Tibial artery (tissue), 4 donors: ENCODE measurements at places on chromosomes 5 and 9.
A peak's percentile ranks its signal among the peaks of the same experiment; 100 is the strongest.

DNA sequence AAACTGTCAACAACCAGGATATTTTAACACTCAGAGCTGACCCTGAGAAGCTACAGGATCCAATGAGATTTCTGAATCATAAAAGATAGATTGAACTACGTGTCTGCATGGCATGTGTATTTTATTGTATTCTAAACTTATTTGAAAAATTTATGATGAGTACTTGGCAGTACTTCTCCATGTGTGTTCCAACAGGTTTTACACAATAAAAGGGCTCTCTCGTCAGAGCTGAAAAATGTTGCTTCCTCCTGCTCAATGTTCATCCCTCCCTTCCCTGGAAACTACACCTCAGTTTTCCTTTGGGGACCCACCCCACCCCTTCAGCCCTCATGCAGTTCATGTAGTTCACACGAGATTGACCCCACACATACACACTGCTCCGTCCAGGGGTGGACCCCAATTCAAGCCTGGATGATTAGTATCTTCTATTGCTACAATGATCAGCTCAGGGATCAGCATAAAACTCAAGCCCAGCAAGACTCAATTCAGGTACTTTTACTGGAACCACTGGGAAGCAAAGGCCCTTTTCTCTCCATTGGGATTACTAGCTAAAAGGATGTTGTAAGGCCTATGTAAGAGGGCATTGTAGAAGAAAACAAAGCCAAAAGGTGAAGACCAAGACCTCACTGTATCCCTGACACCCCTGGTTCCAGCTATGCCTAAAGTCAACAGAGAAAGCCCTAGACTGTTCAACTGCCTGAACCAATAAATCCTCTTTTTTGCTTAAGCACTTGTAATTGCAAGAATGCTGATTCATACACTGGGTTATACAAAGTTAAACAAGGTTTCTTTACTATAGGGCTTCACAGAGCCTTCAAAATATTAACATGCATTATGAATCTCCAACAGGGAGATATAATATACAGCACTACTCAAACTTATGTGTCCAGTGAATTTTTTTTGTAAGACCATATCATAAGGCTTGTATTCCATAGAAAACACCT is 112.6 kb downstream of the SAXO1 start:
- no peak for DNase-seq

GRCh38 chr9:26112724-26113123 is 434.5 kb upstream of the TUSC1 start:
- no peak for DNase-seq

- DNase-seq = no peak
Observed at GRCh38 chr5:60779466-60779865, 64.6 kb downstream of the ELOVL7 start.

DNA sequence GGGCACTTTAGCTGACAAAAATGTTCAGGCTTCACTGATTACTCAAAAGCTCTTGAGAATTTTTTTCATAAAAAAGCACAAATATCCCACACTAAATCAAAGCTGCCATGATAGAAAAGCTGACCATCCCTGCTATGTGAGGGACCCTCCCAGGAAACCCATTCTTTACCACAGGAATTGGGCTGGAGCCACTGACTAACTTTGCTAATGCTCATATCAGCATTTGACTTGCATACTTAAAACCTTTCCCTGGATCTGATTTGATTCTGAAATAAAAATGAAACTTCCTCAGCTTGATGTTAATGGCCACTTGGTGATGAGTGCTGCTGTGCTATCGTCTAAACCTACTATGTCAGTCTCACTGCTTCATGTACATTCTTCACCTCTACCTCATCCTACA is 243.6 kb downstream of the PRELID2 start:
- DNase-seq = no peak

DNA sequence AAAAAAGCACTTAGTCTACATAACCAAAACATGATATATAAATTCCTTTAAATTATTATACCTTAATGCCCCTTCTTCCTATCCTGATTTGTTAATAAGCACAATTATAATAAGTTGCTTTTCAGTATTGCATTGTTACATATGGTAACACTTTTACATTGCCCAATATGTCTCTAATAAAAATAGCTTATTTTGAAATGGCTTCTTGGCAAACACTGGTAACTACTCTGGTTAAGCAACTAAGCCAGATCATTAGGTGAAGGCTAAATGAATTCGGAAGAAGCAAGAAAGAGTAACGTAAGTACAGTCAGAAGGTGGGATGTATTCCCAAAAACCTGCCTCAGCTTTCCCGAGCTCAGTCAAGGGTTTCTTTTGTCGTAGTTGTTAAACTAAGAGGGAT is 85.3 kb downstream of the TTC39B start:
- no peak for DNase-seq

- no peak for DNase-seq
Observed at GRCh38 chr9:13179257-13179656, 100.2 kb downstream of the MPDZ start.

DNA sequence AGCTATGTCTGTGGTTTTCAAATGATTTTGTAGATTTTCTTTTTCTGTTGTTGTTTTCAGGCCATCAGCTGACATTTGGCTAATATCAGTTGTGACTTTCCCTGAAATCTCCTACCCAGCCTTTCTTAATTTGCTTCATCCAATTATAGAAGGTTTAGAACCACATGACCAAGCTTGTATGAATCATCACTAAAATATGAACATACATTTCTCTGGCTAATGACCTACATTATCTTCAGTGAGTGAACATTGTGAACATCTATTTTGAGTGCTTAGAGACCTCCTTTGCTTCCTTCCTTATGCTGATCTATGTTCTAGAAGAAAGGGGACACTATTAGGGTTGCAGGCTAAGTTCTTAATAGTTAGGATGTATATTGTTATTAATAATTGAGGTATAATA is 532.5 kb downstream of the RAB3C start:
- DNase-seq = no peak

GRCh38 chr9:38065369-38066075 is 3.5 kb downstream of the SHB start:
- no peak for DNase-seq

- DNase-seq = no peak
Observed at GRCh38 chr5:2688586-2688985, 62.9 kb downstream of the IRX2 start.

DNA sequence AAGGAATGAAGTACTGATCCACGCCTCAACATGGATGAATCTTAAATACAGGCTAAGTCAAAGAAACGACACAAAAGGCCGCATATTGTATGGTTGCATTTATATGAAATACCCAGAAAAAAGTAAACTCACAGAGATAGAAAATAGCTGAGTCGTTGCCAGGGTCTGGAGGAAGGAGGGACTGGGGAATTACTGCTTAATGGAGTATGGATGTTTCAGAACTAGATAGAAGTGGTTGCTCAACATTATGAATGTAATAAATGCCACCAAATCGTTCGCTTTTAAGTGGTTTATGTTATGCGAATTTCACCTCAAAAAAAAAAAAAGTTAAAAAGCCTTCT is 784 bp upstream of the MSANTD3 start:
- no peak for DNase-seq

GRCh38 chr9:38347946-38348345 is 44.6 kb upstream of the ALDH1B1 start:
- no peak for DNase-seq

DNA sequence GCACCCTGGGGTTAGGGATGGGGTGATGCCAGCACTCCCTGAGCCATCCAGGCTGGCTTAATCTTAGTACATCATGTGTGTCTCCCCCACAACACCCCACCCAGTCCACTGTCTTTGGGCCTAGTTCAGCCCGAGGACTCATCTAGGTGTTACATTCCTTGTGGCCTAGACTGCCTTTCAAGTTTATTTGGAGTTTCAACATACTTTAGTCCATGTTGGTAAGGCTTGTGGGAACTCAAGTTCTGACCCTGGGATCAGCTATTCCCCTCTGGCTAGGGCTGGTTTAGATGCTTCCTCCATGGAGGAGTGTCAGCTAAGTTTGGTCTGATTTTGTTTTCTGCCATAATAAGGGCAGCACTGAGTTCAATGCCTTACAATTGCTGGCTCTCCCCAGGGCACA is 302.4 kb downstream of the SMARCA2 start:
- no peak for DNase-seq

DNA sequence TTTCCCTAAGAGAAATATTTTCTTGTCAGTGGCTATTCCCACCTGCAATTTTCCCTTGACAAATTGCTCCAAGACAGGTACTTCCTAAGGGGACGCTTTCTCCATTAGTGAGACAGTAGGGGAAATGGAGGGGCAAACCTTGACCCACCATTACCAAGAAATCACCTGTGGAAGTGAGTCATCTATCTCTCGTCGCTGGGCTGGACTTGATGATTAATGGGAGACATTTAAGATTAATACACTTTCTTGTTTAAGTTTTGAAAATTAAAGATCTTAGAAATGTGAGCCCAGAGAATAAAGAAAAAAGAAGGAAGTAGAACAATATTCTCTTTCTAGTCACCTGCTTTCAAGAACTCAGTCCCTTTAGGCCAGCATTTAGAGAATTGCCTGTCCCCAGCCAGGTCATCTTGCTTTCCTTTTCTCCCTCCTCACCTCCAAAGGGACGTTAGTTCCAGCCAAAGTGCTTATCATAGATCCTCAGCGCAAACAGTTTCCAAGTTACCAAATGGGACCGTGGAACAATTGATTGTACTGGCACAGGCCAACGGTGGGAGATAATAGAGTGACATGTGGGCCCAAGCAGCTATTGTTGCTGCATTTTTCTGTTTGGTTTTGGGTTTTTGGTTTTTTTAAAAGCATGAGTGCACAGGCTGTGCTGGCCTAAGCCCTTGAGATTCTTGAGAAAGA is 284.4 kb downstream of the ENC1 start:
- DNase-seq = no peak

GRCh38 chr5:4413996-4414395 is 726.1 kb upstream of the ADAMTS16 start:
- DNase-seq = no peak

DNA sequence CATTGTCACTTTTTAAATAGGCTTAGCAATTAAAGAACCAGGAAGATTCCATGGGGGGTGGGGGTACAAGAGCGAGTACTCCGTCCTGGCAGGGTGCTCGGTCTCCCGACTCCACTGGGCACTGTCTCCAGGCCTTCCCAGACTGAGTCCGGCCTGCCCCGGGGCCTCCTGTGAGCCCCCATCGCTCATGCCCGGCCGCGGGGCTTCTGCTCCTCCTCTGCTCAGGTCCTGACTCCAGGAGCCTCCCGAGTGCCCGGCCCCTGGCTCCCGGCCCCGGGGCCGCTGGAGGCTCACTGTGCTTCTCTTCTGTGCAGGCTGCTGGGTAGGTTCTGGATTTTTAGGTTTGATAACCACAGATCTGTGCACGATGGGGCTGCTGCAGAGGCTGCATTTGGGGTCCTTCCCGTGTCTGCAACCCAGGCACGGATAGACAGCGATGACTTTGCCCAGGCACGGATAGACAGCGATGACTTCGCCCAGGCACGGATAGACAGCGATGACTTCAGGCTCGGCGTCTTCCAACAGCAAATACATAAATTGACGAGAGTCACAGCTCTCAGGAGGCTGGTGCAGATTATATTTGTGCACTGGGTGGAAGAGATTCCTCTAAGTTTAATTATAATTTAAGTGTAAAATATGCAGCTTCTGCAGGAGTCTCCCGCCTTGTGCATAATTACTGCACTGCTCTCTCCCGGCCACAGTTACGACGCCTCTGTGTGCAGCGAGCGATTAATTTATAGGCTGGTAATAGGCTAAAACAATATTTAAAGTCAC is 74.8 kb upstream of the RXRA start:
- DNase-seq = no peak

DNA sequence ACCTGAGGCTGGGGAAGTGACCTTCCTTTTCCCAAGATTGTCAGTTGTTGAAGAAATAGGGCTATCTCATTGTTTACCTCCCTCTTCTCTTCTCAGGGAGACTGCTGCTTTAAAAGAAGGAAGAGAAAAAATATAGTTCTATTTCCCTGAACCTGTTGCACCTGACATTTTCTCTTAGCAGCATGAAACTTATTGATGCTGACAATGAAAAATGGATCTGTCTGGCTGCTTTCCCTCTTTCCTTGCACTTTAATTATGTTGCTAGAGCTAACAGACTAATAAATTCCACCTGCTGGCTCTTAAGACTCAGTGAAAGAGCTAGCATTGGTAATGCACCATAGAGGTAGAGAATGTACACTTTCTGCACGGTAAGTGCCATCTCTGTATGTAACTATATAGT is 6.2 kb upstream of the CKMT2 start:
- no peak for DNase-seq

DNA sequence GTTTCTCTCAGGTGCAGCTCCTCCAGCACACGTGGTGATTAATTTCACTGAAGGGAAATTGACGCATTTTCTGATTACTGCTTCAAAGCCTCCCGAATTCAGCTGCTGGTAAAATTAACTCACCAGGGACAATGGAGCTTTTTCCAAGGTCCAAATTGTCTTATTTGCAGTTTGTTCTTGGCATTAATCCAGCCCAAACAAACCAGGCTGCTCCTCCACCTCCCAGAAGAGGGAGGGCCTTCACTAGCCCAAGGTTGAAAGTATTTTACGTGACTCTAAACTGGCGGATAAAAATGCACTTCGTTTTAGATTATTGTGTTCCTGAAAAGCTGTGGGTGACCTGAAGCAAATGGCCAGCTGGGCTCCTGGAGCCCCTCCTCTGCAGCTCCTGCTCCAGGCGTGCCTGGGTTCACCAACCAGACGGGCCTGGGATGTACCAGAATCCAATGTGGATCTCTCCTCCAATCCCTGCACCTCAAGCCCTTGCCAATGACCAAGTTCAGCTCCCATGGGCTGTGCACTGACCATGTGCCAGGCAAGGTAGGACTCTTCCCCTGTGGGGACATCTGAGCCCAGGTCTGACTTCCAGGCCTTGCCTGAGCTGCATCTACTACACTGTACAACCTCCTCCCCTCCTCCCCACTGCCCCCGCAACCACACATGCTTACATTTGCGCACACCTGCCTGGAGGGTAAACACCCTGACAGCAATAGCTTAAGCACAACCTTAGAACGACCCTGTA is 193.4 kb downstream of the CDK5RAP2 start:
- peak; percentile 51 for DNase-seq

DNA sequence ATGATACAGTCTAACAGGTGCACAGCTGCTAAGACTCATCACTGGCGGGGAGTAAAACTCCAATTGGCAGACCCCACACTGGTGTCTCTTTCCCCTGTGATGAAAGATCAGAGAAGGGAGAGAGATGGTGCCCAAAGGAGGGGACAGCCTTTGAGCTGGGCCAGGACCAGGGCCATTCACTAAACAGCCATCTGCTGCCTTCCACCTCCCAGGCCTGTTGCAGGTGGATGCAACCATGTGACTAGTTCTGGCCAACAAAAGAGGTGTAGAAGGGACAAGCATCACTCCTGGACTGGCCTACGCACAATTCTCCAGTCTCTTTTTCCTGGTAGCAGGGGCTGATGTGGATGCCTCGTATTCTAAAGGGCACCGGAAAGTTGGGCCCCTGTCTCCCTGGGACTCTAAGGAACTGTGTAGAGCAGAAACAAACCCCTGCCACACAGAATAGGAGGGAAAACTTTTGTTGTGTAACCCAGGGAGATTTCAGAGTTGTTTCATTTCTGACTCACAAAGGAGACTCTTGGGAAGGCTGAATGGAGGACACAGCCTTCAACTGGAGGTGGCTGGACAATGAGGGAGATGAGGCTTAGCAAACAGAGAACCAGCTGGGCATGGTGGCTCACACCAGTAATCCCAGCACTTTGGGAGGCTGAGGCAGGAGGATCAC is 26.9 kb downstream of the TNIP1 start:
- no peak for DNase-seq

GRCh38 chr9:133682818-133683585 is 46.8 kb downstream of the DBH start:
- no peak for DNase-seq
